Activated naive CD4-positive, alpha-beta T cell treated with anti-CD3 and anti-CD28 coated beads for 36 hours (primary cell): ENCODE measurements at places on chromosomes 7 and 10. TPM values are rescaled to one million over a fixed set of nuclear protein-coding genes. Genes with fewer than 3 reads are reported as not detected.

FAM25A gene
- total RNA-seq, result not detected

- peak; percentile 38 for DNase-seq
These were observed 146.9 kb upstream of the ANK3 start for GRCh38 chr10:60536529-60537114.

DNA sequence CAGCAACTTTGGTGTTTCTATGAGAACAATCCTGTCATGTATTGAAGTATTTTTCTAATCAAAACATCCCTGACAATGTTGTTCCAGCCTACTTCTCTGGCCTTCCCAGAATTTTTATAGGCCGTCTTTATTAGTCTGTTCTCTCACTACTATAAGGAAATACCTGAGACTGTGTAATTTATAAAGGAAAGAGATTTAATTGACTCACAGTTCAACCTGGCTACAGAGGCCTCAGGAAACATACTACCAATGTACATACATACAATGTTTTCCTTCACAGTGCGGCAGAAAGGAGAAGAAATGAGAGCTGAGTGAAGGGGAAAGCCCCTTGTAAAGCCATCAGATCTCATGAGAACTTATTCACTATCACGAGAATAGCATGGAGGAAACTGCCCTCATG is 484.7 kb upstream of the PODXL start:
- no peak for DNase-seq

DNA sequence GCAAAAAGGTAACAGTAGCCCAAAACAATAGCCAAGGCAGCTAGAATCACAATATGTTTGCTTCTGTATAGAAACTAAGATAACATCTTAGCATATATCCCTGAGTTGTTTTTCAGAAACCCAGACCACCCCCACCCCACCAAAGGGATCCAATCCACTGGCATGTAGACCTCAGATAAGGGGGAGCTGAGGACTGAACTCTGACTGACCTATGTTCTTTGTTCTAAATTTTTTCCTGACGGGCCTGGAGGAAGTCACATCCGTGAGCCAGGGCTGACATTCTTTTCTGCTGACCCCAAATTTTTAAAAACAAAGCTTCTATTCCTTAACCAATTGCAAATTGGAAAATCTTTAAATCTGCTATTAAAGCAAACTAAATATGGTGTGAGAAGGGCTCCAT is 493.9 kb upstream of the IGFBP3 start:
- no peak for DNase-seq

DNA sequence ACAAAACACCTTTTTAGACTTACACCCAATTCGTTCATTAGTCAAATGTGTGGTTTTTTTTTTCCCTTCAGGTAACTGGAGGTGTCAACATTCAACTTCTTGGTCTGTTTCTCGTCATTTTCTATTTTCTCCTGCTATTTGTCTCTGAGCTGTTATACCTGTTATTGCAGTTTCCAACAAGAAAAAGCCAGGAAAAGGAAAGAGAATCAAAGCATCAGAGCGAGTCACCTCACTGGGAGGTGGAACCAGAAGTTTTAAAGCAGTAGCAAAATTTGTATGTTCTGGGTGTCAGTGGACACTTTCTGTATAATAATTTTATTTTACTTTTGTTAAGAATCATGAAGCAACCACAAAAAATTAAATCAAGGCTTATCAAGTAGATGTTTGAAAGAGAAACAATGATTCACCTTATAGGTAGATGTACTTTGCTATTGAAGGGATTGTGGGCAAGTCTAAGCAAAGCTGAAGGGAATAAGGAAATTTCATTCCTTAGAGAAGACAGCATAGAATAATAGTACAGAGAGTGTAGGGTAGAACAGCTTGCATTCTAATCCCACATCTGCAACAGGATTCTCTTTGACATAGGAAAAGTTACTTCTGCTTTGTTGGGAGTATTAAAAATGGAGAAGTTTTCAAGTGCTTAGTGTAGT is 675.8 kb downstream of the PCDH15 start:
- DNase-seq, result no peak
